ENCODE measurements at places on chromosomes 13 and 19.
A peak's percentile ranks its signal among the peaks of the same experiment; 100 is the strongest.

DNA sequence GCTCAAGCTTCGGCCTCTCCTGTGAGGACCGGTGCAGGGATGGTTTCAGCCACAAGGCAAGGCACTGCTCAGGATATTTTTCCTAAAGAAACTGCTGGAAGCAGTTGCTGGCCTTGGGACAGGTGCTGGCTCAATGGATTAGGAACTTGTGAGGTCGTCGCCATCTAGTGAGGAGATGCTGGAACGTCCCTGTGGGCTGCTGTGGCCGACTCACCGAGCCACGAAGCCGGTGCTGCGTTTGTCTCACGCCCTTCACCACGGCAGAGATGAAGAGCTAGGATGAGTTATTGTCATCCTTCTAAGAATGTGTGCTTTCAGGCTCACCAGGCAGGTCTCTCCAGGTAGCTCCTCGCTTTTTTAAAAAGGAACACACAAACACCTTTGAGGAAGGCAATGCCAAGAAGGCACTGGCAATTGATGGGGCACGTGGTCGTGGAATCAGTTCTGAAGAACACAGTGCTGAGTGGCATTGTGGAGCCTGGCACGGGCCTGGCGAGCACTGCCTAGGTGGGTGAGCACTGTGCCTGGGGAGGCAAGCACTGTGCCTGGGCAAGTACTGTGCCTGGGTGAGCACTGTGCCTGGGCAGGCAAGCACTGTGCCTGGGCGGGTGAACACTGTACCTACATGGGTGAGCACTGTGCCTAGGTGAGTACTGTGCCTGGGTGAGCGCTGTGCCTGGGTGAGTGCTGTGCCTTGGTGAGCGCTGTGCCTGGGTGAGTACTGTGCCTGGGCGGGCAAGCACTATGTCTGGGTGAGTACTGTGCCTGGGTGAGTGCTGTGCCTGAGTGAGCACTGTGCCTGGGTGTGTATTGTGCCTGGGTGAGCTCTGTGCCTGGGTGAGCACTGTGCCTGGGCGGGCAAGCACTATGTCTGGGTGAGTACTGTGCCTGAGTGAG lies 140.4 kb downstream of the TEX29 start:
- peak; percentile 37 for DNase-seq

DNA sequence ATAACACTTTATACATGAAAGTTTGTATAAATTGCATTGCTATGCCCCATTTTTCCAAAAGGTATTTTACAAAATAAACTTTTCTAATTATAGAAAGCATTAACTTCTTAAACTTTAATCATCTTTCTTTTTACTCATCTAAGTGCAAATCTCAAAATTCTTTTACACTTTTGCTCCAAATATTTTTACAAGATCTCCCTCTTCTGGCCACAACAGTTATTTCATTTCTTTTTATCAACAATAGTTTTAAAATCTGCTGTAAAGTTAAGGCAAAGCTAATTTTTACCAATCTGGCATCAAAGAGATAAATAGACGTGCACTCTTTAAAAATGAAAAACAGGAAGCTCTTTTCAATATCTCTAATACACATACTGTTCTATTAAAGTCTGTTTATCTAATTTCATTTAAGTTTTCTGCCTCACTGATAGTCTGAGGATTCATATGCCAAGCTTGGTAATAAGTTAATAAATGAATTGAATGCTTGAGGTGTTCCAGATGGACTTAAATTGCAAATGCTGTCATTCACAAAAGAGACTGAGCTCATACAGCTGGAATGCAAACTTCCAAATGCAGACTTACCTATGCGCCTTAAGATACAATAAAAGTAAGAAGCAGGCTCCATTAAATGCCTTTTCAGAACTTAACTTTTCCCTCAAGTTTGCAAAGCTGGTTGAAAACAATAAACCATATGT lies 583.0 kb upstream of the ATXN8OS start:
- peak; percentile 1 for DNase-seq

GRCh38 chr13:97976610-97977521 lies 23.4 kb downstream of the IPO5 start:
- DNase-seq, result no peak

GRCh38 chr19:16134510-16134909 lies 9.0 kb upstream of the HSH2D start:
- no peak for DNase-seq

- no peak for DNase-seq
These were observed 17.5 kb downstream of the PCDH8 start for GRCh38 chr13:52830946-52831345.

DNA sequence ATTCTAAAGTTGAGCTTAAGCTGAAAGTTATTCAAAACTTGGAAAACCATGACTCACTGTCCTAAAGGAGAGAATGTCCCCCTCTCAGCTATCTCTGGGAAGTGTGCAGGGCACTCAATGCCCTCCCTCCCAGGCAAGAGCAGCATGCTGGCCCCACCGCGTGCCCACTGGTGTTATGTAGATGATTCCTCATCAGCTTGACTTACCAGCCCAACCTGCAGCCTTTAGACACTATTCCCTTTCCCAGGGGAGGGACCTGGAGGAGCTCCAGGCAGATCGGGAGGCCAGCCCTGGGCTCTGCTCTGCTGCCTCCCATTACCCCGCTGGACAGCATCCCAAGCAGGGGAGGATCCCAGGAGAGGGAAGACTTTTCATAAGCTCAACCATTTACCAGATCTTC lies 124.6 kb downstream of the FGF14 start:
- DNase-seq, result no peak

- DNase-seq, result no peak
These were observed 24.4 kb upstream of the CSNK1A1L start for GRCh38 chr13:37129866-37130265.

- no peak for DNase-seq
These were observed 15.3 kb upstream of the RANBP3 start for GRCh38 chr19:5993201-5993600.

GRCh38 chr13:102972191-102972590 lies 94.0 kb downstream of the SLC10A2 start:
- no peak for DNase-seq

DNA sequence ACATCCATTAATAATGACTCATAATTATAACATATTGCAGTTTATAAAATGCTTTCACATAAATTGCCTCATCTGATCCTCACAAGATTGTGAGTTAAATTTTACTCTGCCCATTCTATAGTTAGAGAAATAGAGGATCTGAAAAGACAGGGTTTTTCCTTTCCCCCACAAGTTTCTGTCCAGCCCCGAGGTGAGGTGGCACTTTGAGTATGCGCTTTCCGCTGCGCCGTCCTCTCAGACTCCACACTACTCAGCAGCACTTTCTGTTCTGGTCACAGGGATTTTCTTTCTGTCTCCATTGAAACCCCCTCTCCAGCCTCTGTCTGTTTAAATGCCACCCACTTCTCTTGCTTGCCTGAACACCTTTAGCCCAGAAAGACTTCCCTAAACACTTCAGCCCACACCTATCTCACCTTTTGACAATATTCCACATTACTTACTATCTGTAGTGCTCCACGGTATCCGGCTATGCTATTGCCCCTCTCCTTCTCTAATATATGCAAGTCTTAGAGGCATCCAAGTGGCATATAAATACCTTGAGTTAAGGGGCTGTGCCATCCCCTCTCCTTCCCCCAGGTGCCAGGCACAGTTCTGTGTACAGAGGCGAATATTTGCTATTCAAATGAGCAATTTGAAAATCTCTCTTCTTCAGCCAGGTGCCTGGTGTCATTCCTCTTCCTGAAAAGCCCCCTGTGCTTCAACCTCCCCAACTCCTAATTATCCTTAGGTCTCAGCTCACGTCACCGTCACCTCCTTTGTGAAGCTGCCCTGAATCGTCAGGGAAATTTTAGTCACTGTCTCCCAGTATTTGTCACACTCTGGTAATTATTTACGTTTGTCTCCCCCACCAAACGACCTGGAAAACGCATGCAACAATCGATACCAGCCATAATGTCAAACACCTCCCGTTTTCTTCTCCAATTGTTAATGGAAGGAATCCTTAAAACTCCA lies 268.7 kb downstream of the NHLRC3 start:
- DNase-seq, result no peak

DNA sequence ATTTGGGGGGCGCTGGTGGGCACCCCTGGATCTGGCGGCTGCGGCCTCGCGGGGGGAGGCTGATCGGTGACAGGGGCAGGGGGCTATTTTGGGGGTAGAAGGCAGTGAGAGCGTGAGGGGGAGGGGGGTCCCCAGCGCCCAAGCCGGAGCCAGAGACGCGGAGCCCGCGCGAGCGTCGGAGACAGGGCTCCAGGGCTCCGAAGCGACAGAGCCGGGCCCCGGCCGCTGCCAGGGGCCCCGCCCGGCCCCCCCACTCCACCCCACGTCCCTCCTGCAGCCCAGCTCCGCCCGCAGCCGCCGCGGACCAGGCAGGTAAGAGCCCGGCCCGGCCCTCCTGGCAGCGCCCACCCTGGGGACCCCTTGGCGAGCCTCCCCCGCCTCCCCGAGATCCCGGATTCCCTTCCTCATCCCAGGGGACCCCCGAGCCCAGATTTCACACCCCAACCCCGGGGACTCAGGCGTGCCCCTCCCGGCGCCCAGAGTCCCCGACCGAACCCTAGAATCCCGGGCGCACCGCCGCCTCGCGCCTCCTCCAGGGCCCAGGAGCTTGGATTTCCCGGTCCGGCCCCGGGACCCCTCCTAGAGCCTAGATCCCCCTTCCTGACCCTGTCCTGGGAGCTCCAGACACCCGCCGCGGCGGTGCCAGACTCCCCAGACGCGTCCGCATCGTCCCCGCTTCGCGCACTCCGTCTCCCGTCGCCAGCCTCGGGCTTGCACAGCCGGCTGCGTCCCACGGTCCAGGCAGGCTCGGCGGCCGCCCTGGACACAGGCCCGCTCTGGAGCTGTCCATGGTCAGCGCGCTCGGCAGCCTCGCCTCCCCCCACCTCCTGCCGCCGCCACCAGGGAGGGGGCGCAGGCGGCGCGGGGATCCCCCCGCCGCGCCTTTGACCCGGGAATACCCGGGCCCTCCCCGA lies at the start of gene PPFIA3:
PPFIA3 (plus strand) TSS at position 134 of the 914 bp plus-strand sequence. CDS start 8,330 bp downstream, outside the sequence.
- DNase-seq, result no peak

- no peak for DNase-seq
These were observed 10.8 kb downstream of the TMEM38A start for GRCh38 chr19:16671652-16672274.

- no peak for DNase-seq
These were observed 1204.5 kb upstream of the SLC10A2 start for GRCh38 chr13:104270731-104271130.

- DNase-seq, result no peak
These were observed 9.9 kb downstream of the FXYD5 start for GRCh38 chr19:35164418-35164817.

DNA sequence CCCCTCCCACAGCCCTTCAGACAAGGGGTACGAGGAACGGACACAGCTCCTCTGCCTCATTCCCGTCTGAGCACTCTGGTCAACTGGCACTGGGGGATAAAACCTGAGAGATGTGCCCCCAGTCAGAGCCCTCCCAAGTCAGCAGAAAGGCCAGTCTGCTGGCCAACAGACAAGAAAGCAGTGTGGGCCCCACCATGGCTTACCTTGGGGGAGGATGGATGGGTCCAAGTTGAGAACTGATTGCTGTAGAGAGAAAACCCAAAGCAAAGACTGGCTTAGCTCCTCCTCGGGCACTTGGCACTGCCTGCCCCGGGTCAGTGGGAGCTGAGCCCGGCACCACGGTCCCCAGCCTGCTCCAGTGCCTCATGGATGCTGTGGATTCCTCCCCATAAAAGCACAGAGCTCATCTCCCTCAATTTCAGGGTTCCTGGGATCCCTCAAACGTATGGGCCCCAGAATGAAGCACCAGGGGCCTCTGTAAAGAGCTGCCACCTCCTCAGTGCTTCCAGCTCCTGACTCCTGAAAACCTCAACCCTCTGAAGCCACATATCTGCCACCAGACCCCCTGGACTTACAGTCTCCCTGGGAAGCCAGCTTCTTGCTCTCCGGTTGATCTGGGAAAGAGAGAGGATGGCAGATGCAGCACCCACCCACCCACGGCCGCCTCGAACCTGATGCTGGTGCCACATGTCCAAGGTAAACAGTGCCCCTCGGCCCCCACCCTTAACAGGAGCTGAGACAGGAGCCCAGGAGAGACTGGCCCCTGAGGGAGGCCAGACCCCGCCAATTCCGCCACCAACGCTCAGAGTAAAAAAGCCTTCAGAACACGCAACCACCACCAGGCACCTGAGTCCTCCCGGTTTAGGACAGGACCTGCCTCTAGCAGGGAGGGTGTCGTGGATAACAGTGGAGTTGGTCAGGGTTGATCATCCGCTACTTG lies 3.3 kb downstream of the KHSRP start:
- no peak for DNase-seq

GRCh38 chr19:58182989-58183816 lies at the start of gene ZNF274:
ZNF274 (plus strand) TSS chr19:58183061; CDS start chr19:58183966, 905 bp downstream.
- peak; percentile 71 for DNase-seq

Measured in Jurkat, Clone E6-1 (cell line).